ENCODE measurements at places on chromosomes 3 and 15.
A peak's percentile ranks its signal among the peaks of the same experiment; 100 is the strongest.

DNA sequence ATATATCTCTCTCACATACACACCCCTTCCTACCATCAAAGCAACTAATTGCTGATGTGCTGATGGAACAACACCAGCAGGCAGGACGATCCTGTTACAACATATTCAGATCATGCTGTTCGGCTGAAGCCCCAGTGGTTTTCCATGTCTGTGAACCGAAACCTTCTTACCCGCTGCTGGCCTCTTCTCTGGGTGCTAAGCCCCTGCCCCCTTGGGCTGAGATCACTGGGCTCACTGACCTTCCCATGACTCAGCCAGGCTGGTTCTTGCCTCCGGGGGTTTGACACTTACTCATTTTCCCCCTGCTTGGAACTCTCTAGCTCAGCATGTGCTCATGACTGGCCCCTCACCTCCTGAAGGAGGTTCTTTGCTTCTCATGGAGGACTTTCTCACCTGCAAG, 122.0 kb upstream of the RGMA start:
- DNase-seq: no peak

DNA sequence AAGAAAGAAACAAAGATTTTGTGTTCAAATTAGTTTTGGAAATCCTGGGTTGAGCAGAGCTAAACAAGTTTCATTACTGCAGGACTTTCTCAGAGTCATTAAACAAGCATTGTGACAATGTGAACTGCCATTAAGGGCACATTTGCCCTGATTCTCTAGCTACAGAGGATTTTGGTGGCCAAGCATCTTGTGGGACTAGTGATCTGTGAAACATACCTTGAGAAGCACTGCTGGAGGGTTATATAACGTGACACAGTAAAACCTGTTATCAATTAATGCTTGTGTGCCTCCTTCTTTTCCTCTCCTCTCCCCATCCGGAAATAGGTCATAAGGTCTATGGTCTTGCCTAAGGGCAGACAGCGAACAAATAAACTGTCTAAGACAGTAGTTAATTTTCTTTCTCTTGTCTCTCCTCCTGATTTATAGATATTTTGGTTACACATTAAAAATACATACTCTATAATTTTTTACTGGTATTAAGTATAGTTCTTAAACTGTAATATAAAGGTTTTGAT, 167.3 kb upstream of the NANOGP8 start:
- DNase-seq: no peak

DNA sequence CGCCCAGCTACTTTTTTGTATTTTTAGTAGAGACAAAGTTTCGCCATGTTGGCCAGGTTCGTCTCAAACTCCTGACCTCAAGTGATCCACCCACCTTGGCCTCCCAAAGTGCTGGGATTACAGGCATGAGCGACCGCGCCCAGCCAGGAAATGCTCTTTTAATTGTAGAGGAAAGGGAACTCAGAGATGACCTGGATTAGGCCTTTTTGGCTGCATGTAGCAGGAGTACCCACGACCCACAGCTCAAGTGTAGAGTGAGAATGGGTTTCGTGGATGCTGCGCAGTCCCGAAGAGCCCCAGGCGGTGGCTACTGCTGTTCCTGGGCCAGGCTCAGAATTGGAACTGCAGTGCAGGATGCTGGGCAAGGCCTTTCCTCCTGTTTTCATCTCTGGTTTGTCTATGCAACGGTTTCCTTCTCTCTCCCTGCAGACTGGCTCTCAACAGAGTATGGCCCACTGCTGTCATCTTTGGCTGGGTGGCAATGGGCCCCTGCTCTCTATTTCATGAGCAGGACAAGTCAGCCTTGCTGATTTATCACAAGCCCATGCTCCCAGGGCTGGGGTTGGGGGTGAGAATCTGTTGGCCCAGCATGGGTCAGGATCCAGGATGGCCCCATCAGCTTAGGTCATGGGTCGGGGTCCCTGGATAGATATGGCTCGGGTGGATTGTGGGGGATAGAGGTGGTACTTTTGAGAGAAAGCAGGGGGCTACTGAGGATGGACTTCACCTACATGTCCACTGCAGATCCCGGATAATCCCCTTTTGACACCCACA, 51.2 kb downstream of the GASK1A start:
- no peak for DNase-seq

DNA sequence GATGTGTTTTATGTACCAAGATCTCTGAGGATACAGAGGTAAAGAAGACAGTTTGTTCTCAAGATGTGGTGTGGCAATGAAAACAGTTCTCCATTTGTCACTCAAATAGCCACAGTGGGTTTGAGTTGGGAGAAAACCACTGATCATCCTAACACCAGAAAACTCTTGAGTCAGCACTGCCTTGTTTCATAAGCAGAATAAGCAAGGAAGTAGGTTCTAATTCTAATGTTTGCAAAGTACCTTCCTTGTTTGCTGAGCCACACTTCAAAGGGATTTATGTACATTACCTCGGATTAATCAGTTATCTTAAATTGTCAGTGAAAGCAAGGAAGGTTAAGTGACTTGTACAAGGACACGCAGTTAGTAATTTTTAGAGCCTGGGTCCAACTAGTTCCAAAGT, 107.8 kb upstream of the BOC start:
- no peak for DNase-seq

GRCh38 chr3:13148561-13149329, 75.5 kb upstream of the IQSEC1 start:
- DNase-seq: no peak

GRCh38 chr15:78906316-78906620, 33.6 kb downstream of the MORF4L1 start:
- no peak for DNase-seq

DNA sequence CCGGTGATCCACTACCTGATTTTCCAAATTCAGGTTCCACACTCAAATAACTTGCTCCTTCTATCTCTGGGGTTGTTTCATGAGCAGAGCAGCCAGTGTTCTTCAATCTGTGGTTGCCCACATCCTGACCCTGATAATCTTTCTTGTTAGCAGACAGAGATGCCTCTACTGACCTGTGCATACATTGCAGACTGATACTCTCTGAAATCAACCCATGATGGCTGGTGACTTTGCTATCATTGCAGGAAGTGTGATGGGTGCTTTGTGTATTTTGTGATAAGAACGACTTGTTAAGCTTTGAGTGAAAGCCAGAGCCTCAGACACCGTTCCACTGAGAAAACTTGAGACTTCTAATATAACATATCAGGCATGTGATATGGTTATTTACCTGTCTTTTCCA, 39.9 kb downstream of the GATM start:
- DNase-seq: no peak

- no peak for DNase-seq
Observed at GRCh38 chr3:46908986-46909534, 31.5 kb downstream of the PTH1R start.

DNA sequence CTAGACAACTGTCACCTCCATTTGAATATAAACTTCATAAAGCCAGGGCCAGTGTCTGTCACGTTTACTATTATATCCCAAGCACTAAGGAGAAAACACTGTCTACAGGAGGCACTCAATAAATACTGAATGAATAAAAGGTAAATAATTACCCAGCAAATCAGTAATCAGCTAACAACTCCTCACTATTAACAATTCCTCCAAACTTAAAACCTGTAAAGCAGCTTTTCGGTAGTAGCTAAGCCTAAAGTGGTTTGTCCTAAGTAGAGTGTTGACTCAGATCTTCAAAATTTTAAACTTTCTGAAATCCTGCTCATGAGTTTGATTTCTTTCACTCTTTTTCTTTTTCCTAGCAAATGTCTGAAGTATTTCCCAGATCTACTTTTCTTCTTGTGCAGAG, 39.9 kb downstream of the C3orf80 start:
- DNase-seq: no peak

- DNase-seq: no peak
Observed at GRCh38 chr3:69811452-69812401, 72.5 kb downstream of the MITF start.

GRCh38 chr3:153097213-153097612, 64.8 kb upstream of the RAP2B start:
- no peak for DNase-seq

- no peak for DNase-seq
Observed at GRCh38 chr15:100721758-100722550, 119.6 kb downstream of the ASB7 start.

DNA sequence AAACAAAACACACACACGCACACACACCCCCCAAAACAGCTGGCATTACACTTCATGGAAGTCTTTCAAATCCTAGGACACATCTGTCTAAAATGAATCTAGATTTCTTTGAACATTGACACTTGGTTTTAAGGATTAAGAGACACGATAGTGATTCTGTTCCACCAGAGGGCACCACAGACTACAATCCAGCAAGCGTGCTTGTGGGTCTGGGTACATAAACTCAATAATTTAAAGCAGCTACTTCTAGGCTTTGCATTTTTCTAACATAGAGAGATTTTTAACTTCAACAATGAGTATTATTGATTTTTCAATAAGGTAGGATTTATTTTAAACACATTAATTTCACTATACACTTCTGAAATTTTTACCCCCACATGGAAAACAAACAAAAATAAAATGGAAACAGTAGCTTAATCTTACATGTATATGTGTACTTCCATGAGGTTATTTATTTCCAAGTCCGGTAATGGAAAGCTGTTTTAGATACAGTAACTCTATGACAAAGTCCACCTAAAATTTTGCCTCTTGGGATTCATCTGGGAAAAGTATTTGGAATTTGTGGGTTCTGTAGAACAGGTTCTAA, 564.0 kb upstream of the TGFBR2 start:
- peak; percentile 45 for DNase-seq

DNA sequence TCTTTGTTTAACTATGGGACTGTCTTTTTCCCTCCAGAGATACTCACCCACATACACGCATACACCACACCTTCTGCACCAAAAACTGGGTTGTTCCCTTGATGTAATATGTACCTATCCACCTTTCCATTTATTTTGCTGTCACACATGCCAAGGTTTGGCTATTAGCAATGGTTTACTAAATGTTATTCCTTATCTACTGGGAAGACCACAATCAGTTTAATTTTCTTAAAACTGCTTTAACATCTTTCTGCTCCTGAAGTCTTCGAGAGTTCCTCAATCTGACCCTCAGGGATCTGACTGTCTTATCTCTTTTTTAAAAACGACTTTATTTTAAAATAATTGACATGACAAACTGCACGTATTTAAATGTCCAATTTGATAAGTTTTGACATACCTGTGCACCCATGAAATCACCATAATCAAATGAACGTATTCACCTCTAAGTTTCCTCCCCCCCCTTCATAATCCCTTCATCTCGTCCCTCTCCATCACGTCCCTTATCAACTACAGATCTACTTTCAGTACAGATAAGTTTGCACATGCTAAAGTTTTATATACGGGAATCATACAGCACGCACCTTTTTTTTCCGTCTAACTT, 805 bp upstream of the TRPM7 start:
- no peak for DNase-seq

DNA sequence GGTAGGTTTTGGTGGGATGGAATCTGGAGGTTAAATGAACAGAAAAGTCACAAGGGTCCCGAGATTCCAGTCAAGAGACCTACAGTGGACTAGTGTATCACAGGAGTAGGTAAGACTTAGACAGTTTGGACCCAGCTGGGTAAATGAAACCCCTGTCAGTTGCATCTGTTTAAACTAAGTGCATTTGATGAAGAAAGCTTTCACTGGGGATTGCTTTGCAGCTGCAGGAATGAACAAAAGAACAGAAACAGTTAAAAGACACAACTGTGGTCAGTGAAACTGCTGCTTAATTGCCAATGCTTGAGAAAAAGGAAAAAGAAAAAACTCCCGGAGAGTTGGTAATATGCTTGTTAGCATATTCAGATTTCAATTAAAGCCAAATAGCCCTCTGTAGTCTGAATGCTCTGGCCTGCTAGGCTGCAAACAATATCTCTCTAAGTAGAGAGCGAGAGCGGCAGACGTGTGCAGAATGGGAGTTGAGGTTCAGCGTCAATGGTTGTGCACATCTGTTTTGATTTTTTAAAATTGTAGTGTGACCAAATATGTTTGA, 37.1 kb downstream of the OXNAD1 start:
- DNase-seq: no peak

DNA sequence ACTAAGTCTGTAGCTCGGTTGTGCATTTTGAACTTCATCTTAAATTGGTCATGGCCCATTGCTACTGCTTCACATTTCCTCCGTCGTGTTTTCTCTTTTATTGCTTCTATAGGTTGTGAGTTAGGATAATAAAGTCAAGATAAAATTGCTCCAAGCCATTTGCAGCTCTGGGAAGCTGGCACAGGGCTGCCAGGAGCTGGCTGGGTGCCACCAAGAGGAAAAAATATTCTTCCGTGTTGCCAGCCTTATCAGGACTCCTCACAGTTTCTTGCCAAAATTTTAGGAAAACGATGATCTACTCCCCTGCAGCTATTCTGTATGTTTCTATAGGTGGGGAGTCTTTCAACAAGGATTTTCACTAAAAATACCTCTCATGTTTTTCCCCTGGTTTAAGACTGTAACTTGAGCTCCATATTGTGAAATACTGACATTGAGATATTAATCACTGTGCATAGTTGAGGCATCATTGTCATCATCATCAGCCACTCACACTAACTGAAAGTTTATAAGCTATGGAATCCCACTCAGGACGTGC, 55.4 kb upstream of the PIAS1 start:
- no peak for DNase-seq

DNA sequence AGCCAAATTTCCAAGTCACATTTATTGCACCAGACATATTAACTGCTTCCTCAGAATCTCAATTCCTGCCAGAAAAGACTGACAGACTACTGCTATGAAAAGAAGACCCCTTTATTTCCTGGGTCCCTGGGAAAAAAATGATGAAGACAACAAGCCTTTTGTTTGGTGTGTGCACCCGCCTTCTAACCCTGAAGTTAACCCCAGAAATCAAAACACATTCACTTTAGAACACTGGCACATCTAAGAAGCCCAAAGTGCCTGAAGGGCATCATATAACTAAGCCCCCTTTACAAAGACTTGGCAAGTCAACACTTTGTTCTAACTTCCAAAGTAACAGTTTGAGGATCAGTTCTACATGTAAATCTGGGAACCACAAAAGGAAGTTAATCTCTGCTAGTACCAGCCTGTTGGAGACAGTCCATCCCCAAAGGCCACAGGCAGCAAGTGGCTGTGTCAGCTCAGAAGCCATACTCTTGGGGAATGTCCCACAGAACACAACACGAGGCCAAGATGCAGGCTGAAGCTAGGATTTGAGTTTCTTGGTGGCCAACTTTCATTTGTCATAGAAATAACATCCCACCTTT, 16.3 kb upstream of the ATP1B3 start:
- DNase-seq: no peak

Data from activated naive CD8-positive, alpha-beta T cell treated with anti-CD3 and anti-CD28 coated beads, Interleukin-2, amount 10 ng/mL, durations not matched to agents 7 days and 5 days (primary cell).